ENCODE measurements at places on chromosomes 16 and 17.

DNA sequence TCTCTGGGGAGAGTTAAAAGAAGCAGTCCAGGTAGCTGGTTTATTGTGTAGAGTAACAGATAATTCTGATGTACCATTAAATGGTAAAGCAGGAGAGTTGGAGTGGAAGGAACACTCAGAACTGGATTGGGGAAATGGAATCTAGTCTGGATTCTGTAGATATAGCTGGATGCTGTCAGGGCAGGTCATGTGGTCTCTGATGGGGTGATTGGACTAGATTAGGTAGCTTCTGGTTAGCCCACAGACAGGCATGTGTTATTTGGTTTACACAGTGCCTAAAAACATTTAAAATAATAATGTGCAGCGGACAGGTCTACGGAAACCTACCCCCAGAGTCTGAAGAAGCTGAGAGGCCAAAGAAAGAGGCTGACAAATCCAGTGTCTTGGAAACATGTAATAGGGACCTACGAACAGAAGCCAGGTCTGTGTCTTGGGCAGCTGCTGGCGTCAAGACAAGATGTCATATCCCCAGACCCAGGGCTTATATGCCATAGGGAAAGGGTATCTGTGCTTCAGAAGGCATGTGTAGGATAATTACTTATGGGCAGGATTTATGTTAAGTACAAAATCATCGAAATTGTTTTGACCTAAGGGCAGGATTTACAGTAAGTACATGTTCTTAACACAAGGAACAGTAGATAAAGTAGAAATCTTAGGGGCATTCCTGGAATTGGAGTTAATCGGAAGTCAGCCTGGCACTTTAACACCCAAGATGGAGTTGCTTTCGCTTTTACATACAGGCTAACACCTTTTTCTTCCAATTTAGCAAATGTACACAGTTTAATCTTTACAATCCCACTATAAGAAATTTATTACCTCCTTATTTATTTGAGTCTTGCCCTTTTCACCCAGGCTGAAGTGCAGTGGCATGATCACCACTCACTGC, 12.4 kb downstream of the LUC7L3 start:
- no peak for DNase-seq

DNA sequence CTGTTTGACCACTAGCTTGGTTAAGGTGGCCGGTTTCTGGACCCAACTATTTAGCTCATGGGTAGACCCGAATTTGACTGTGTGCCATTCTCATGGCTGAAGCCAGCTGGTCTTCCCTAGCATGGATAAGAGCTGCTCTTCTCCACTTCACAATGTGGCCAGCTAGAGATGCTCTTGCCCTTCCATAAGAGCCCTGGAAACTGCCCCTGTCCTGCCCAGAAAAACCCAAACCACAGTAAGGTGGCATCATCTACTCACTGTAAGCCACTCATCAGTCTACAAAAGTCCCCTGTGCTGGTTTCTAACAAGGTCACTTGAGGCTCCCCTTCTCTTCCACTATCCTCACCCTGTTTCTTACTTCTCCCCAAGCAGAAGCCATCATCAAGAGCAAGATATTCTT, 165.1 kb downstream of the HS3ST2 start:
- no peak for DNase-seq

GRCh38 chr16:21620592-21620991, 21.2 kb downstream of the METTL9 start:
- DNase-seq, result no peak

- DNase-seq, result no peak
Observed at GRCh38 chr17:42406615-42407288, 16.3 kb downstream of the CAVIN1 start.

DNA sequence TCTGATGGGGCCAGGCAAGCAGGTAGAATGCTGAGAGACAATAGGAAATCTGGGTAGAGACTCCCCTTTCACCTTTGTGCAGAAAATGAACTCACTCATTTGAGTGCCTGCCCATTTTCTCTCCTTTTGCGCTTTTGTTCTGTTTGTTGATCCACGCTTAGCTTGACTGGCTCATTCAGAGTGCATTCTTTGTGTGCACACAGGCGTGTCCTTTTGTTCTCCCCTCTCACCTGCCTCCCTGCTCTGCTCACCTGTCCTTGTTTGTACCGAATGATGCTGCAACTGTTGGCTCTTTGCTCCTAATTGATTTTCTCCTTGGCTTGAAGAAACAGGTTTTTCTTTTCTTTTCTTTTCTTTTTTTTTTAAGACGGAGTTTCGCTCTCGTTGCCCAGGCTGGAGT, 15.8 kb downstream of the PGS1 start:
- DNase-seq, result no peak

- no peak for DNase-seq
Observed at GRCh38 chr17:4998027-4998731, 429 bp downstream of the KIF1C start.

All from stimulated activated CD4-positive, alpha-beta T cell treated with anti-CD3 and anti-CD28 coated beads, TNF-alpha, amount 100 ng/mL, for 24 hours (primary cell).